Thyroid gland (tissue), 4 donors: ENCODE measurements at places on chromosomes 11 and 22. TPM values are rescaled to one million over a fixed set of nuclear protein-coding genes. Genes with fewer than 3 reads are reported as not detected.

DNA sequence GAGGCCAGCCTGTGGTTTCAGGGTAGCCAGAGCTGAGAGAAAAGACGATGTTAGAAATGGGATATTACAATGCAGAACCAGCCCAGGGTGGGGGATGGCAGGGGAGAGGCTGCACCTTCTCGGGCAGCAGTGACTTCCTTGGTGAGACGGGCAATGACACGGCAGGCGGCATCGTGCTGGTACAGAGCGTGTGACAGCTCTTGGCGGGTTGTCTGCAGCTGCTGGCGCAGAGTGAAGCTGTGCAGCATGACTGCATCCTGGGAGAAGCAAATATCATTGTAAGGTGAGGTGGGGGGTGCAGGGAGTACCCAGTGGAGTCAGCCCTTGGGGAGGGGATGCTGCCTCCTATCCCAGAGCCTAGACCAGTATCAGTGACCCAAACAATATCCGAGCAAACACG, 3.8 kb downstream of the PRPF19 start:
- DNase-seq = no peak

GRCh38 chr22:42938976-42939375, 76.0 kb downstream of the PACSIN2 start:
- peak; percentile 34 for DNase-seq

The MAPK8IP1 gene
- total RNA-seq = 25.1 TPM

The OR6T1 gene
- total RNA-seq = not detected

DNA sequence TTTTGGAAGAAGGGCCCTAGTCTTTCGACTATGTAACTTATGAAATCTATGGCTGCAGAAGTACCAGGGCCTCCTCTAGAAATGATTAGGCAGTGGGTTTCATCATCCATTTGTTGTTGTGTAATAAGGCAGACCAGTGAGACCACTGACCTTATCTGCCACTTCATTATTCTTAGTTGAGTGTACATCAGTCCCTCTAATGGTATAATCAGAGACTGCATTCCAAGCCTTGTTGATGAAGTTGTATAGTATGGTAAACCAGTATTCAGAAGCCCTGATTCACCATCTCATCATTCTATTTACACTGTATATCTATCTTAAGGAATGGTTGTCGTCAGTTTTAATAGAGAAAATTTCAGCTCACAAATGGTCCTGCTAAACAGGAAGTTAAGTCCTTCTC, 32.2 kb upstream of the GRIA4 start:
- no peak for DNase-seq

- no peak for DNase-seq
Observed at GRCh38 chr11:79570104-79570503, 129.3 kb upstream of the TENM4 start.

DNA sequence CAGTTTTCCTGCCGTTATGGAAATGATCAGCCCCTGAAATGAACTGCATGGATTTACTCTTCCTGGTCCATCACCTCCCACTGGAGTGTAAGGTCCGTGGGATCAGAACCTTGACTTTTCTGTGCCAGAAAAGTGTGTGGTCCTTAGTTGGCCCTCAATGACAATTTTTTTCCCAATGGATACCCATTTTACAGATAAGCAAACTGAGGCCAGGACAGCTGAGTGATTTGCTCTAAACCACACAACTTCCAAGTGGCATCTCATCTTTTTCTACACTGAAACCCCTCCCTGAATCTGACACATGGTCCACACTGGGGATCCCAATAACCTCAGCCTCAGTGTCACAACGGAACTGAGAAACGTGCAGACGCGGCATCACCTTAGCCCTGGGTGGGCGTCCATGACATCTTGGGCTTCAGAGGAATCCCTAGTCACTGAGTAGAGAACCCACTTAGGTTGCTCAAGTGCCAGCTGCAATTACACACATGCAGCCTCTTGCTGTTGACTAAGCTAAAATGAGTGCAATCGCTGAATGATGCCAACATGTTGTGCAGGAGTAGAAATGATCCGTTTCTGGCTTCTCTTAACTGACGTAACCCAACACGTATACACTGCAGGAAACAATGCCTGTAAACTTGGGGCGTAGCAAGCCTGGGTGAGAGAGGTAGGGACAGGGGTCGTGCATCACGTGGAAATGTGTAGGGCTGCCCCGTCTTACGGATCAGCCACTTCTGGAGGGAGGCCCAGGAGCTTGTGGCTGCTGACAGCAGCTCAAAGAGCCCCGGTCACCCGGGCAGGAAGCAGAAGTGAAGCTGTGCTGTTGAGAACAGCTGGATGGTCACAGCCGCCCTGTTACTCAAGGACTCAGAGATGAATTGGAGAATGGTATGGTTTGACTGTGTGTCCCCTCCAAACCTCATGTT, 136.3 kb downstream of the SHANK2 start:
- no peak for DNase-seq

- no peak for DNase-seq
Observed at GRCh38 chr22:36565159-36565507, 36.2 kb upstream of the EIF3D start.

GRCh38 chr11:69443968-69444364, 37.5 kb upstream of the LINC01488 start:
- DNase-seq = peak; percentile 20

GRCh38 chr22:22814666-22815396, 72.8 kb upstream of the IGLL5 start:
- no peak for DNase-seq

DNA sequence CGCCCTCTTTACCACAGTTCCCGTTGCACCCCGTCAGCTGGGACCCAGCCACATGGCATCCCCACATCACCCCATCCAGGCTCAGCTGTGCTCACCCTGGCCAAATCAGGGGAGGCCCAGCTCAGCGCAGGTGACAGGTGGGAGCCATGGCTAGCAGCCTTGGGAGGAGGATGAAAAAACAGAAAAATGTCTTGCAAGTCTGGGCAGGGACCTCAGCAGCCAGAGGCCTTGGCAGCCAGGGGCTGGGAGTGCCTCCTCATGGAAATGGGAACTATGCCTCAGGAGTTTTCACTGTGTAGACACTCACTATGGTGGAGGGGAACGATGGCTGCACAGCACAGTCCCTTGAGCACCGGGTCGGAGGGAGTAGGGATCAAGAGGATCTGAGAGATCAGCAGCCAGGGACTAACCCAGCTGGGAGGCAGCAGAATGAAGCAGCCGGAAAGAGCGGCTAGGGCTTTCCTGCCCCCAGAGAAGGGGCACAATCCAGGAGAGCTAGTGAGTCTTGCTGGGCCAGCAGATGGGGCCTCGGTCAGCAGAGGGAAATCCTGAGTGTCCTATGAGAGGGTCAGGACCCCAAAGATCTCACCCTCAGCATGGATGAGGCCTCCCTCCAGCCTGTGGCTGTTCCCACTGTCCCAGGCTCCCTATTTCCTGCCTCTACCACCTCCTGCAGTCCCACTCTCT, 6.2 kb upstream of the FTH1 start:
- DNase-seq = peak; percentile 67

The TSSK2 gene
- total RNA-seq = 0.78 TPM

The CRYBB3 gene
- not detected for total RNA-seq

DNA sequence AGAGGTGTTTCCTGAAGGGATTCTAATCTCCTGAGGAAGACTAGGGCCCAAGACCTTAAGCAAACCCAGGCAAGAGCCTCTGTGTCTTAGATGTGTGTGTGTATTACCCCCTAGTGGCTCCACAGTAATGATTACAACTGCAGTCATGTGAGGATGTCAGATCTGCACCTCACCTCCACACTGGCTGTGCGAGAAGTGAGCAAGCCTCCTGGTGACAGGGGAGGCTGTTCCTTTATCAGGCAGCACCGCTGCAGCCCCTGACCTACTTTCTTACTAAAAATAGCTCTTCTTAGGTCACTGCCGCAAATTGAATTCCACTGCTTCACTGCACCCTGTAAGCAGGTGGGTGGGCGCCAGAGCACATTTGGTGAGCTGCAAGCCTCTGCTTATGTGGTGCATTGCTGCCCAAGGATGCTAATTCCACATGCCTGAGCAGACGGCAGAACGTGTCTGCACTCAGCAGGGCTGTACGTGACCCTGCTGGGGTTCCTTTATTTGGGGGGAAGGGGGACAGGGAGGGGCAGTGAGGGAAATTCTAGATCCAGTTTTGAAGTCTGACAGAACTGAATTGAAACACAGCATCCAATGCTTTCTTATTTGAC, 112.4 kb downstream of the KCNC1 start:
- peak; percentile 37 for DNase-seq

DNA sequence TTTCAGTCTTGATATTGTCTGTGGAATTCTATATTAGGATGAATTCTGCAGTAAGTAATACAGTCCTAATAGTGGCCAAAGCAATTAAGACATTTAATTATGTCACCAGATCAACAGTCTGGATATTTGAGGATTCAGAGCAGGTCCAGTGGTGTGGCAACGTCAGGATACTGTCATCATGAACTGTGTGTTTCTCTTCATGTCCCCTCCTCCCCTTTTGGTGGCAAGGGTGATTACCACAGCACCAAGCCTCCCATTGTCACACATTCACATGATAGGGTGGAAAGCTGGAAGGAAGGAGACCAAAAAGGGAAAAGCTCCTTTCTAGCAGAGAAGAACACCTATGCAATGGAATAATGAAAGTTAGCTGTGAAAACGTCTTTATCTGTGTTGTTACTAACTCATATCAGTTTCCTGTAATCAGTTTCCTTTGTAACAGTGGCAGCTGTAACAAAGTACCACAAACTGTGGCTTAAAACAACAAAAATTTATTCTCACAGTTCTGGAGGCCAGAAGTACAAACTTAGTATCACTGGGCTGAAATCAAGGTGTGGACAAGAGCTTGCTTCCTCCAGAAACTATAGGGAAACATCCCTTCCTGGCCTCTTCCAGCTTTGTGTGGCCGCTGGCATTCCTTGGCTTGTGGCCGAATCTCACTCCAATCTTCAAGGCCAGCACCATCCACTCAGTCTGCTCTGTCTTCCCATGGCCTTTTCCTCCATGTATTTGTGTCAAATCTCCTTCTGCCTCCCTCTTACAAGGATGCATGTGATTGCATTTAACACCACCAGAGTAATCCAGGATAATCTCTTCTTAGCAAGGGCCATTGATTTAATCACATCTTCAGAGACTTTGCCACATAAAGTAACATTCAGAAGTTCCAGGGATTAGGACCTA, 6.5 kb upstream of the RBM14 start:
- no peak for DNase-seq

DNA sequence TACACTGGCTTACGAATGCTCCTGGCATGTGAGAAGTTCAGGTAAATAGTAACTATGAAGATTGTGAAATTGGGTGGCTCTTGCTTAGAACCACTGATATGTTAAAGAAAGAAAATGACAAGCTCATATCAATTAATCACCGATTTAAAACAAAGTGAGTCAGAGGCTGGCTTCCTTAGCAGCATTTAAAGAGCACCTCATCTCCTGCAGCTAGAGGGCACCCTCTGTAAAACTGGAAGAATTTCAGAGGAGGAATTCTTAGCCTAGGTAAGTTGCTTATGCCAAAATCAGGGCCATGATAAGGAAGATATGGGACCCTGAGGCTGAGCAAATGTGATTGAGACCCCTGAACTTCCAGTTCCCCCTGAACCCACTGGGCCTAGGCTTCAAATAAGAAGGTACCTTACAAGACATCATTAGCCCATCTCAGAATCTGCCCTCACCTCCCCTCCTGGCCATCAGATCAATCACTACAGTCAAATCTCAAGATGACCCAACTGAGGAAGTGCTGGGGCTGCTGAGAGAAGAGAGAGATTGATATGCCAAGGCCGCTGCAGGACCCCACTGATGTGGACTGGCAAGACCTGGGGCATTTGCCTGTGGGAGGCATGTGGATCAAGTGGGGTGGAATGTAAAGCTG, 8.6 kb upstream of the CD3E start:
- peak; percentile 15 for DNase-seq

DNA sequence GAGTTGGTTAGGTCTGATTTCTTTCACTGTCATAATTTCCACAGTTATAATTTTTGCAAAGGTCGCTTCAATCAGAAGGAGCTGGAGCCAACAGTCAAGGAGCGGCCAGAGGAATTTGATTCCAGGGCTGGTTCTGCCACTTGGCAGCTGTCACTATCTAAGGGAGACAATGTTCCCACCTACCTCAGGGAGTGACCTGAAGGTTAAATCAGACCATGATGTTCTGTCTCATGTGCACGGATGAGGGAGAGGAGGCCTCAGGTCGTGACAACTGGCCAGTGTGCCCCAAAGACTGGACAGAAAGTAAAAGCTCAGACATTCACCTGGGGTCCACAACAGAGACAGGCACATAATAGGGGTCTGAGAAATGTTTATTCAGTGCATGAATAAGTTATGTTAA, 7.6 kb downstream of the MRGPRD start:
- no peak for DNase-seq

- peak; percentile 84 for DNase-seq
Observed at GRCh38 chr11:18105802-18106574, at the start of gene SAAL1. Gene SAAL1 (minus strand): TSS chr11:18106082. CDS start chr11:18106041, 41 bp downstream.
